Cerebellar nuclear complex (tissue), 1 donor: ENCODE measurements at places on chromosomes 12 and 14.
A peak's percentile ranks its signal among the peaks of the same experiment; 100 is the strongest.

GRCh38 chr14:96816281-96816680, 19.1 kb downstream of the VRK1 start:
- no peak for DNase-seq

DNA sequence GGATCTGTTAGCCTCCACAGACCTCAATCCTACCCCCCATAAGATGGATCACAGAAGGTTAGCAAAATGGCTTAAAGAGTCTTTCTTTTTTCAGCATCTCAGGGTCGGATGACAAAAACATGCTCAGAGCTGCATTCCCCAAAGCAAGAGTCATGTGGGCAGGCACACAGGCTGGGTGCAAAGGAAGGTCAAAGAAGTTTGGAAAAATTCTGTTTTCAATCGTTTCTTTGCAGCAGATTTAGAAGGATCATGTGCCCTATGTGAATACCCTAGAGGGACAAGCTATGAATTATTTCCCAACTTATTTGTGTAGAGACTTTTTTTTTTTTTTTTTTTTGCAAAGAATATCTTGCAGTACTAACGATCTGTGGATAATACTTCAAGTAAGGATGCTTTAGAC, 845.4 kb downstream of the VRK1 start:
- no peak for DNase-seq

GRCh38 chr14:54776361-54777001, 126.1 kb downstream of the GCH1 start:
- DNase-seq, result no peak

DNA sequence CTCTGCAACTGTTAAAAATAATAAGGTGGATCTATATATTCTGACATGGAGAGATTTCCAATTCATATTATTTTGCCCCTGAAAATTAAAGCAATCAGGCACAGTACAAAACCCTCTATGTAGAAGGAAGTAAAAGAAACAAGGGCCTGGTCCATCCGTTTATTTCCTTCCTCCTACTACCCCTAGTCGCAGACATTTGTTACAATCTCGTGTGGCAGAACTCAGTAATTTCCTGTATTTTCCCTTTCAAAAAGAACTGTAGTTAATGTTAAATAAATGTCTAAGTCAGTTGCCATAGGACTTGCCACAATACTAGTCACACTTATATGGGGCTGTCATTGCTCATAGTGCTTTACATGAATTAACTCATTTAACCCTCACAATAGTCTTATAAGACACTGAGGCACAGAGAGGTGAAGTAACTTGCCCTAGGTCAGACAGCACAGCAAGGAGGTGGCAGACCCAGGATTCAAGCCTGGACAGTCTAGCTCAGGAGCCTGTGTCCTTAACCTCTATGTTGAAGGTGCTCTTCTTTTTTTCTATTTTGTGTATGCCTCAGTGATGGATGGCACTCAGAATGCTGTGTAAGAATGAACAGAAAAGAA, 24.2 kb downstream of the NINJ2 start:
- DNase-seq, result no peak

DNA sequence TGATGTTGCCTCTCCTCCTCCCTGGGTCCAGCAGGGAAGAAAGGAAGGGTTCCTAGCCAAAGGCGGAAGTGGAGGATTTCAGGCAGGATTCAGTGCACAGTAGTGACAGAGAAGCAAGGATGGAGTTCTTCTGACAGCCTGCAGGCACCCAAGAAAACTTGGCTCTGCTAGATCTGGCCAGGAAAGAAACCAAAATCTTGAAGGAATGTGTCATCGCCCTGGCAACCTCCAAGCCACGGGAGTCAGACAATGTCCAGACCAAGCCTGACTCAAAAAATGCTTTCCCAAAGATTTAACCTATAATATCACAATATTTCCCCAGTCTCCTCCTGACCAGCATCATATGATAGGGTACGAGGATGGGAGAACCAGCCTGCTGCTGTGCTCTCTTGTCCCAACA, 22.8 kb upstream of the DHRS4 start:
- DNase-seq, result no peak

DNA sequence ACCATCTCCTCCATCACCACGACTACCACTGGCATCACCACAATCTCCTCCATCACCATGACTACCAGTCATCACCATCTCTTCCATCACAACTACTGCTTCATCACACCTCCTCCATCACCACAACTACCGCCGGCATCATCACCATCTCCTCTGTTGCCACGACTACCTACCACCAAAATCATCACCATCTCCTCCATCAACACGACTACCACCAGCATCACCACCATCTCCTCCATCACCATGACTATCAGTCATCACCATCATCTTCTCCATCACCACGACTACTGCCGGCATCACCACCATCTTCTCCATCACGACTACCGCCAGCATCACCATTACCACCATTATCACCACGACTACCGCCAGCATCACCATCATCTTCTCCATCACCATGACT, 89.5 kb downstream of the RIMBP2 start:
- no peak for DNase-seq

GRCh38 chr14:59036134-59036533, 152.3 kb upstream of the DAAM1 start:
- DNase-seq, result no peak

- DNase-seq, result no peak
Measured at GRCh38 chr12:40224439-40225291, at the start of gene LRRK2. Gene LRRK2 (plus strand): TSS chr12:40224997. CDS start chr12:40225132, 135 bp downstream.

GRCh38 chr14:102125546-102125945, 14.2 kb upstream of the WDR20 start:
- no peak for DNase-seq

DNA sequence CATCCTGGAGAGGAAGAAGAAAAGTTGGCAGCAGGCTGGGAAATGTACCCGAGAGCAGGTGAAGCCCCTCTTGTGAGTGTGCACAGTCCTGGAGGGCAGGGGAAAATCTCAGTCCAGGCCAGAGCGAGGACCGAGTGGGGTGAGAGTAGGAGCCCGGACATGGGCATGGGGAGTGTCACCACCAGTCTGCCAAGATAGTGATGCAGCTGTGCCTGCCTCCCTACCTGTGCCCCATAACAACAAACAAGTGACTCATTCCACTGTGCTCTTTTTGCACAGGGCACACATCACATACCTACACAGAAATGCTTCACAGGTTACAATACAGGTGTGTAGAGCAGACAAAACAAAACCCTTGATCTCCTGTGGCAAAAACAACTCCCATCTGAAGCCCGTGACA, 205.9 kb upstream of the PELI2 start:
- DNase-seq, result no peak

DNA sequence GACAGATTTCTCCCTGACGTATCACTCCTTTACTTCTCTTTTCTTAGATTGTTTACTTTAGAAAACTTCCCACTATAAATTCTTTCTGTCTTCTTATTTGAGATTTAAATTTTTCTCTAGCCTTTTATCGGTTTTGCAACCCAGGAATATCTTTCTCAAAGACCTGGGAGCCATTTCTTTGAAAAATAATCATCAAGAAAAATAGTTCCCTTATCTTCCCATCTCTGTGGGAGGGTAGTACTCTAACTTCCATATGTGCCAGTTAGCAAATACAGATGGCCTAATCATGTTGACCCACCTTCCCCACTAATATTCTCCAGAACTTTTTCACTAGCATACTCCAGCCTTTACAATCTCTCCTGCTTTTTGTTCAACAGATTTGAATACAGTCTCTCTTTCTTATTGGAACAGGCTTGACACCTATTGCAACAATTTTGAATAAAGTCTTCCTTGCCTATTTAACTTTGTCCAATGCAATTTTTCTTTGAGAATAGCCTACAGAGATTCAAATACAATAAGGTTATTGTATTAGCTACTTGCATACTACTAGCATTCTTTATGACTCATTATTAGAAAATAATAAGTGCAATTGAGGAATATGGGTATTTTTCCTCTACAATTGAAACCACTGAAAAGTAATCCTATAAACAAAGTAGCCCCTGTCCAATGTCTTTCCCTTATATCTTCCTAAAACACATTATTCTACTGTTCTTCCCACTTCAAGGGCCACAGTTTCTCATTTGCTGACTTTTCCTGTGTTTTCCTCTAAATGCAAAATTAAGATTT, 27.4 kb upstream of the KLRB1 start:
- DNase-seq, result no peak

DNA sequence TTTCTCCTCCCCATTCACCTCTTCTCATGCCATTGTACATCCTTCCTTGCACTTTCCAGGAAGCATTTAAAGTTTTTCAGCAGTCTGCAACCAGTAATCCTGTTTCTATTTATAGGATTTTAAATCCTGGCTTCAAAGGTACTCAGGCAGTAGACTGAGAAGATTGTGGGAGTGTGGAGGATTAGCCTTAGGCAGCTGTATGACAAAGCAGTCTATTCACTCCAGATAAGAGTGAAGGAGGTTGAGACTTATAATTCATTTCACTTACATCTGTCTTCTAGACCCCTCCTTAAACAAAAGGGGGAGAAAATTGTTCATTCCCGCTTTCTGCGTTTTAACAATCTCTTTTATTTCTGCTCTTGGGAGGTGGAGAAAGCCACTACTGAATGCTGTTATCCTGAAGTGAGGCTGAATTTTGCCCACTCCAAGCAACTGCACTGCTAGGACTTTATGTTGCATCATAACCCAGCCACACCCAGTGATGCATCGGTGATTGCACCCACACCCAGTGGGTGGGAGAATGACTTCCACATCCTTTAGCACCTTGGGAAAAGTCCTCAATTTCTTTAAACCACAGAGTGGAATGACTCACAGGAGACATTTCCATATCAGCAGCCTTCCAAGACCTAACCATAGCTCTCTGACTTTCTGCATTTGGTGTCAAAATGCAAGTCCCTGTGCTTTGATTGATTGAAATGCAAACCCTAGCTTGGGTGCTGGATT, 382.5 kb upstream of the ATP2B1 start:
- DNase-seq, result no peak

DNA sequence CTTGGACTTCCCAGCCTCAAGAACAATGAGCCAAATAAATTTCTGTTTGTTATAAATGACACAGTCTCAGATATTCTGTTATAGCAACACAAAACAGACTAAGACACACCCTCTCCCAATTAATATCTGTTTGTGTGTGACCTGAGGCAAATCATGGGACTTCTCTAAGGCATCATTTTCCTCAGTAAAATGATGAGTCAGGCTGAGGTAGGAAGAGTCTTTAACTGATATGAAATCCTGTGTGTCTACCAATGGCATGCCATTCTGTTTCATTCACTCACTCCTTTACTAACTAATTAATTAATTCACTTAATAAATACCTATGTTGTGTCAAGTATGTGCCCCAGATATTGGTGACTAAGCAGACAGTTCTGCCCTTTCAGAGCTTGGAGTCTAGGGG, 258.4 kb upstream of the CRY1 start:
- no peak for DNase-seq

DNA sequence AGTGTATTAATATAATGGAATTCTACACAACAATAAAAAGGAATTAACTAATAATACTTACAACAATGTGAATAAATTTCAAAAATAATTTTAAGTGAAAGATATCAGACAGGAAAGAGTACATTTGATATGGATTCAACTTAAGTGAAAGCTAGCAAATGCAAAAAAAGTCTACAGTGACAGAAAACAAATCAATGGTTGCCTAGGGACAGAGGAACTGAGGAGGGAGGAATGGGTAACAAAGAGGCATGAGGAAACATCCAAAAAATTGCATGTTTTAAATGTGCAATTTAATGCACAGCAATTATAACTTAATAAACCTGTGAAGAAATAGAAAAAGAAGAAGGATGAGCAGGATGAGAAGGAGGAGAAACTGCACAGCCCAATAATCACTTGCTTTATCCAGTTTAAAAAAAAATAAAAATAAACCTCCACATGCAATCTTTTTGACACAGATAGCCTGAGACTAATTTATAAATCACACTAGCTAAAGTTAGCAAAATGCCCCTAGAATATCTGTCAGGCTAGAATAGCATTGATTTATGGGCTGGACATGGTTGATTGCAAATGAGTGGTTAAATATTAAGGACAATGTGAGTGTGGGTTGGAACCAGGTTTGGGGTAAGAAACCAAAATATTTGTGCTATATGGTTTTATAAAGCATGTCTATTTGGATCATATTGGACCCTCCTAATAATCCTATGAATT, 1089.1 kb downstream of the TRHDE start:
- DNase-seq, result no peak

GRCh38 chr14:31320216-31320615, 100.1 kb downstream of the HEATR5A start:
- DNase-seq, result no peak

- DNase-seq, result no peak
Measured at GRCh38 chr12:103627189-103627855, 40.2 kb downstream of the STAB2 start.

GRCh38 chr14:100602621-100603230, 15.5 kb upstream of the BEGAIN start:
- no peak for DNase-seq

GRCh38 chr14:58707949-58708348, 70.2 kb downstream of the DACT1 start:
- no peak for DNase-seq

GRCh38 chr12:6952121-6952862, 1.1 kb downstream of the PTPN6 start:
- DNase-seq, result no peak

- no peak for DNase-seq
Measured at GRCh38 chr12:29320295-29321085, 60.5 kb downstream of the ERGIC2 start.

DNA sequence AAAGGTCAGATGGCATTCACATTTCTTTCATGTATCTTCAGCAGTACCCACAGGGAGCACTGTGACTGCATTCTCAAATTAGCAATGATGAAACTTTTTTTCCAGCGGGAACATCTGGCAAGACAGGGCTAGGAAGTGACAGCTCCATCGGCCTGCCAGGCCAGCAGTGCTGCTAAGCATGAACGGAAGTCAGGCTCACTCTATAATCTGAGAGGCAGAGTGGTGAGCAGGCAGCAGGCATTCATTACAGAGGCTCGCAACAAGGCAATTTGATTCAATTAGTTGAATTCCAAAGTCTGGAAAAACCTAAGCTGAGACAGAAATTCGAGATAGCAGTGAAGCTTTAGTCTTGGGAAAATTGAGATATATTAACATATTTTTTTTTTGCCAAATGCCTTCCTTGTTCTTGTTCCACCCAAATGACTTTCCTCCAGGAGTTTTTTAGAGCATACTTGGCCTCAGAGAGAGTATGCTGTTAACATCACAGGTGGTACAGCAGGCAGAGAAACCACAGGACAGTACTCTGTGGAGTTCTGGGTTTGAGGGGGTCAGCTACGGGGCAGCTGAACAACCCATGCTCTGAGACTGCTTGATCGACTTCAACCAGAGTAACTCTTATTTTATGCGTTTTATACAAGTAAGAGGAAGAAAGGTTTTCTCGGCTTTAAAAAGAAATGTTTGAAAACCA, 414.9 kb downstream of the APAF1 start:
- DNase-seq, result peak; percentile 4

GRCh38 chr12:30525171-30525570, 170.5 kb downstream of the IPO8 start:
- no peak for DNase-seq
